ENCODE measurements at places on chromosomes 2 and 18. TPM values are rescaled to one million over a fixed set of nuclear protein-coding genes. Genes with fewer than 3 reads are reported as not detected.

LRRC30 gene
- polyA plus RNA-seq, result 0.29 TPM

CERKL gene
- 8.5 TPM for polyA plus RNA-seq

SCYGR2 gene
- polyA plus RNA-seq, result not detected

REG3A gene
- polyA plus RNA-seq, result not detected

SLC38A11 gene
- polyA plus RNA-seq, result 1.1 TPM

FOXD4L1 gene
- polyA plus RNA-seq, result 0.13 TPM

Data from right lung (tissue), 10 donors.